Activated CD4-positive, alpha-beta memory T cell treated with anti-CD3 and anti-CD28 coated beads, Interleukin-2, amount 10 ng/mL, durations not matched to agents 7 days and 5 days (primary cell): ENCODE measurements at places on chromosomes 2 and 18. TPM values are rescaled to one million over a fixed set of nuclear protein-coding genes. Genes with fewer than 3 reads are reported as not detected.

PAX8 gene
- 1.7 TPM for total RNA-seq

SNORC gene
- total RNA-seq = 1.9 TPM

GRCh38 chr18:21557607-21558253, 42.8 kb downstream of the ESCO1 start:
- H3K27ac ChIP-seq = no peak overlapping the region
- no peak for DNase-seq
- H3K36me3 ChIP-seq = peaks cover 33% of the 10 kb centered on the region

GRCh38 chr18:73976433-73976832, 171.2 kb downstream of the FBXO15 start:
- H3K4me1 ChIP-seq = no peaks in the 10 kb centered on the region
- H3K27ac ChIP-seq = no peak overlapping the region
- H3K36me3 ChIP-seq = no peaks in the 10 kb centered on the region
- H3K27me3 ChIP-seq = no peaks in the 10 kb centered on the region
- H3K4me3 ChIP-seq = no peak overlapping the region

DNA sequence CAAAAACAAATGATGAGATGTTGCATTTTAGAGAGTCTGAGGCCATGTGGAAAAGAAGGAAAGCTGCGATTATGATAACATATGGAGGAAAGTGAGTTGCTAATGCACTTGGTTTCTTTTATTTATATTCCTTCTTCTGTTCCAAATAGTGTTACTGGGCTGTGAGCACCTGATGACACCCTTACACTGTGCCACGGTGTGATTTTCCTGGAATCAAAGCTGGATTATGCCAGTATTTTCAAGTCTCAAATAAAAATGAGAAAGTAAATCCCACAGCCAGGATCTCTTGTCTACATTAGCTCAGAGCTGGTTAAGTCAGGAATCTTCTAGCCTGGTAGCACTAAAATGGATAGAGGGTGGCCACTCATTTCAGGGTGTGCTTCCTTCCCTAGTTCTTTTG, 670.8 kb downstream of the TDRD15 start:
- no peaks in the 10 kb centered on the region for H3K4me1 ChIP-seq
- H3K27me3 ChIP-seq = no peaks in the 10 kb centered on the region

GRCh38 chr18:76647322-76647721, 152.3 kb upstream of the ZNF516 start:
- no peaks in the 10 kb centered on the region for H3K4me1 ChIP-seq
- no peak for DNase-seq
- H3K36me3 ChIP-seq = no peaks in the 10 kb centered on the region
- H3K4me3 ChIP-seq = no peak overlapping the region
- H3K27ac ChIP-seq = no peak overlapping the region
- H3K27me3 ChIP-seq = peaks cover 16% of the 10 kb centered on the region

DNA sequence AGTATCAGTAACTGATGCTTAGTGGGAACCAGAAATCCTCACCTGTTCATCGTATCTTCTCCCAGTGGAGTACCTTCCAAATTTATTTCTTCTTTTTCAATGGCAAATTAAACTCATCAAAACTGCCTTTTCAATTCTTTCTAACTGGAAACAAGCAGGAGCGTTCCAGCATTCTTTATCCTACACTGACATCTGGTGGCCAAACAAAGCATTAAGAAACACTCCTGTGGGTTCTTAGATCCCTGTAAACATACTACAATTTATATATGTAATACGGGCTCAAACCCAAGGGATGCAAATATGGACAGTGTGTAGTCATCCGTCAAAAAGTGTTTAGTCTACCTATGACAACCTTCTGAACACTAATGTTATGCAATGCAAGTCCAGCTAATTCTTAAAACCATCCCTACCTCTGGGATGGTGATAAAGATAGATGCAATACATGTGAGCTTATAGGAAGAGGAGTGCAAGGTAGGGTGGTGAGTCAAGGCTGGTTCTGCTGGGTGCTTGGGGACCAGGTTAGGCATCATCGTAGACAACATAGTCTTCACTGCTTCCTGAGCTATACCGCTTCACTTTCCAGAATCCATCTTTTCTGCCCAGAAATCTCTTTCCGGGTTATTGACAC, 375.0 kb downstream of the CTNNA2 start:
- H3K27me3 ChIP-seq = no peaks in the 10 kb centered on the region
- no peak for DNase-seq
- no peaks in the 10 kb centered on the region for H3K36me3 ChIP-seq

DNA sequence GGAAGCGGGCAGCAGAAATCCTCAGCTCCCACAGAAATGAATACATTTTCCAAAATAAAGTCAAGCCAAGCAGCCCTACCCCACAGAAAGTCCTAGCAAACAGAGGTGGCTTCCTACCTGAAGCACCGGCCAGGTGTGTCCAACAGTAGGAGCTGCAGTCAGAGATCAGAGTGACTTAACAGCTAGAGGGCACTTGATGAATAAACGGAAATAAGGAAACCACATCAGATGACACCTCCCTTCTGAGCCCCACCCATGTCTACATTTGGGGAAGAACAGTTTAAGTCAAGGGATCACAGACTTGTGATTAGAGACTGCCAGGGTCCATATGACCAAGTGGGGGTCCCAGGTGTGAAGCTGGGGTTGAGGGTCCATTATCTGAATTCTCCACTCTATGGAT, at the start of gene CXCR1:
Gene CXCR1 (minus strand): TSS at position 172 of the 400 bp plus-strand sequence. CDS start 1,751 bp downstream, outside the sequence.
- H3K27me3 ChIP-seq = peaks cover 38% of the 10 kb centered on the region
- peak; percentile 50 for DNase-seq
- peak within 1 kb of the TSS; percentile 52 for H3K4me3 ChIP-seq
- peaks cover 4% of the 10 kb centered on the region for H3K36me3 ChIP-seq
- peaks cover 36% of the 10 kb centered on the region for H3K4me1 ChIP-seq

GRCh38 chr2:174835797-174836255, 71.6 kb upstream of the CHRNA1 start:
- peaks cover 24% of the 10 kb centered on the region for H3K4me1 ChIP-seq
- H3K4me3 ChIP-seq = no peak overlapping the region
- H3K27ac ChIP-seq = no peak overlapping the region
- no peak for DNase-seq
- H3K27me3 ChIP-seq = no peaks in the 10 kb centered on the region

DNA sequence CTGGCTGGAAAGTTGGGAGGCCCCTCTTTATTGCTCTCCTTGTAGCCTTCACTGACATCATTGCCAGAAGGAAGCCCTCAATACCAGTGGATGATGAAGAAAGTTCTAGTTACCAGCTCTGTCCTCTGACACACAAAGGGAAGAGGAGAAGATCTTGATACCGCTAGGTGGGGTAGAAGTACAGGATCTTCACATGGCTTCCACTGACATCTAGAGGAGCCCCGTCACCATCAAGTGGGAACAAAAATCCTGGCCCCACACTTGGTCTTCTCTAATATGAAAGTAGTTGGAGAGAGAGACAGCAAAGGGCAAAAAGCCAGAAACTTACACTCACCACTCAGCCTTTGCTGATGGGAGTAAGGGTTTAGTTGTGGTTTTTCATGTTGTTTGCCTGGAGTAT, 12.4 kb downstream of the XIRP2 start:
- H3K27ac ChIP-seq = no peak overlapping the region
- H3K4me3 ChIP-seq = no peak overlapping the region
- no peak for DNase-seq
- no peaks in the 10 kb centered on the region for H3K27me3 ChIP-seq
- no peaks in the 10 kb centered on the region for H3K4me1 ChIP-seq

DNA sequence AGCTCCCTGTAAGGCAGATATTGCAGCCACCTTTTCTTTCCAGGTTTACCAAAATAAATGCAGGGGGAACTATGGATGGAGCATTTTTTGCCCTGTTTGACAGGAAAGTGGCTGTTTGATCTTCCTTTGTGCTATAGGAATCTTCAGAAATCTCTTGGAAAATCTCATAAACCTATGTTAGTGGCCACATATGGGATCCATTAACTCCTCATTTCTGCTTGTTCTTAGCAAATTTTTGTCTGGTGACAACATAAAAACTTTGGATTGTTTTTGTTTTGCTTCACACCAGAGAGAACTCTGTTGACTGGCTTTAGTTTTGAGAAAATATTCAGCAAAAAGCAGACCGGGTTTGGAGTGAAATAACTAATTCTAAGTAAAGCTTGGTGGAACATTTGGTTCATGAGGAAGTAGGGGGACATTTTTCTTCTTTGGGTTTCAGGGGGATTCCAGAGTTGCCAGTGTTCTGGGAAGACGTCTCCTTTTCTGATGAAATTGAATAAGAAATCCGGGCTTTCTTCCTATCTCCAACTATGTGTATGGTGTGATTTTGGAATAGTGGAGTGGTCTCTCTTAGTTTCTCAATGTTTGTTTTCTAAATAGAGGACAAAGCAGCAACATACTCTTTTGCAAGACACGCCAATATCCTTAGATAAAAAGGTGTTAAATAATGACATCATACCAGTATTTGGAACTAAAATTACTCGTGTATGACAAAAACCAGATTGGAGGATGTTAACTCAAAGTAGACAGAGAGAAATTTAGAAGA, 174.4 kb downstream of the ICOS start:
- H3K27ac ChIP-seq = peak overlapping the region; percentile 80
- peaks cover 71% of the 10 kb centered on the region for H3K4me1 ChIP-seq
- peaks cover 4% of the 10 kb centered on the region for H3K36me3 ChIP-seq
- DNase-seq = no peak
- H3K4me3 ChIP-seq = peak overlapping the region; percentile 64

- no peaks in the 10 kb centered on the region for H3K27me3 ChIP-seq
- no peak overlapping the region for H3K27ac ChIP-seq
- H3K4me1 ChIP-seq = no peaks in the 10 kb centered on the region
These were observed 359.3 kb downstream of the CMPK2 start for GRCh38 chr2:6506361-6506794.

- H3K4me1 ChIP-seq = peaks cover 8% of the 10 kb centered on the region
- H3K36me3 ChIP-seq = no peaks in the 10 kb centered on the region
- no peak overlapping the region for H3K27ac ChIP-seq
- DNase-seq = no peak
These were observed 64.9 kb downstream of the ACTR2 start for GRCh38 chr2:65292461-65293011.

GRCh38 chr2:70041663-70042062, 45.6 kb upstream of the PCBP1 start:
- H3K27me3 ChIP-seq = no peaks in the 10 kb centered on the region
- no peak overlapping the region for H3K27ac ChIP-seq
- peaks cover 74% of the 10 kb centered on the region for H3K4me1 ChIP-seq
- no peak for DNase-seq
- H3K36me3 ChIP-seq = peaks cover 58% of the 10 kb centered on the region
